CD4-positive, alpha-beta memory T cell (primary cell): ENCODE measurements at places on chromosomes 12 and 14.

DNA sequence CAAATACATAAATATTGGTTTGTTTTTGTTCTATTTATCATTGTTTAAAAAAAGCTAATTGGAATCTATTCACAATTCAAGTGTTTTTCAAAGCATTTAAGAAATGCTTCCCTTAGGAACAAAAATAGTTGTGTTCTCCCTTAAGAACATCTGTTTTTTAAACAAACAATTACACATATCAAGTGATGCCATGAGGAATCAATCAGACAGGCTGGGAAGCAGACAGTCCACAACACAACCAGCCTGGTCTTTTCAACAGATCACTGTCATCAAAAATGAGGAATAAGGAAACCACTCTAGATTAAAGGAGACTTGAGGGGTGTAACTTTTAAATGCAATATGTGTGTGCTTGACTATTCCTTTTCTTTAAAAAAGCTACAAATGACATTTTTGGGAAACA is 25.5 kb downstream of the GALC start:
- H3K27ac ChIP-seq = no peak overlapping the region
- no peaks in the 10 kb centered on the region for H3K27me3 ChIP-seq
- peaks cover 7% of the 10 kb centered on the region for H3K36me3 ChIP-seq
- H3K4me1 ChIP-seq = no peaks in the 10 kb centered on the region
- no peak overlapping the region for H3K4me3 ChIP-seq
- DNase-seq = no peak

DNA sequence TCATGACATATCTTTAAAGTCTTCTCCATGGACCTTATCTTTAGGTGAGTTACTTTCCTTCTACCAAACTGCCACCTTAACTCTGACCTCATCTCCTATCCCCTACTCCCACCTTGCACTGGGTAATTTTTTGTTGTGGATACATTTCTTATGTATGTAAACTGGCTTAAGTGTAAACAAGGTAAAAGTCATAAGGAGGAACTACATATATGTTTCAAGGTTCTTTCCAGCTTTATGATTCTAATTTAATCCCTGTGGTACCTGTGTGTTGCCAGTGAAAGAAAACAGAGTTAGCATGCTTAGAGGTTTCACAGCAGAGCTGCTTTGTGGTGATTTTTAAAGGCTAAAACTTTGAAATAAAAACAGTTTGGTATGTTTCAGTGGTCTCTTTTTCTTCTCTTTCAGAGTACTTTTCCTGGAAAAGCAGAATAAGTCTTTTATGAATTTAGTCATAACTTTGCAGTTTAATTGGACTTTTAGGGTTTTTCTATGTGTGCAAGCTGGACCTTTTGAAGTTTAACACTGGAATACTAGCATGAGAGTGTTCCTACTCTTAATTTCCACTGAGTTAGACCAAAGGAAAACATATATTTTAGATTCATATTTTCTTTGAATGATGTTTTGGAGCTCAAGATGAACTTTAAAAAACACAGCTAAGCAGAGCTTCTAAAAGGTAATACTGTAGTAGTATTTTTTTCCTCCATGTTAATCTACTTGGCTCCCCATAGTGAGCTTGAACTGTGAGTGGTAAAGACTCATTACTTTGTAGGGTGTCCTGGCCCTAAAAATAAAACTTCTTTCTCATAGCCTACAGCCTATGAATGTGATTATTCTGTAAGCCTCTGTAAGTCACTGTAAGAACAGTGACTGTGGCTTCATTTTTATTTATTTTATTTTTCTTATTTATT is 105.4 kb downstream of the FUT8 start:
- H3K27ac ChIP-seq = no peak overlapping the region
- DNase-seq = no peak
- no peaks in the 10 kb centered on the region for H3K27me3 ChIP-seq
- peaks cover 14% of the 10 kb centered on the region for H3K4me1 ChIP-seq
- no peak overlapping the region for H3K4me3 ChIP-seq

GRCh38 chr12:39000370-39000769 is 95.0 kb upstream of the CPNE8 start:
- no peak overlapping the region for H3K4me3 ChIP-seq
- no peak overlapping the region for H3K27ac ChIP-seq
- DNase-seq = no peak
- H3K27me3 ChIP-seq = no peaks in the 10 kb centered on the region
- no peaks in the 10 kb centered on the region for H3K4me1 ChIP-seq

- no peak for DNase-seq
- no peaks in the 10 kb centered on the region for H3K36me3 ChIP-seq
- no peaks in the 10 kb centered on the region for H3K27me3 ChIP-seq
These were observed 96.2 kb downstream of the VCPKMT start for GRCh38 chr14:50020184-50020583.

DNA sequence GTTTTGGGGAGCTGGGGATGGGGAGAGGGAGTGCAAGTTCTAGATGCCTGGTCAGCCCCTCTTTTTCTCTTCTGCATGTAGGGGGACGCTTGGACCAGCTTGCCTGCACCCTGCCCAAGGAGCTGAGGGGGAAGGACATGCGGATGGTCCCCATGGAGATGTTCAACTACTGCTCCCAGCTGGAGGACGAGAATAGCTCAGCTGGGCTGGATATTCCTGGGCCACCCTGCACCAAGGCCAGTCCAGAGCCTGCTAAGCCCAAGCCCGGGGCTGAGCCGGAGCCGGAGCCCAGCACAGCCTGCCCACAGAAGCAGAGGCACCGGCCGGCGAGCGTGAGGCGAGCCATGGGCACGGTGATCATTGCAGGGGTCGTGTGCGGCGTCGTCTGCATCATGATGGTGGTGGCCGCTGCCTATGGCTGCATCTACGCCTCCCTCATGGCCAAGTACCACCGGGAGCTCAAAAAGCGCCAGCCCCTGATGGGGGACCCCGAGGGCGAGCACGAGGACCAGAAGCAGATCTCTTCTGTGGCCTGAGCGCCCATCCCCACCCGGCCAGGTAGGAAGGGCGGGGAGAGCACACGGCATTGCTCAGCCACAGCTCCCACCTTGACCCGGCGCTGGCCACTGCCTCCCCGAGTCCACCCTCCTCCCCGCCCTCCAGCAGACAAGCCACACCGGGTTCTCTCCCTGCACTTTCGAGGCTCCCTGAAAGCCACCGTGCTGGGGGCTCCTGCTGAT is 14.0 kb downstream of the LRTM2 start:
- H3K27ac ChIP-seq = no peak overlapping the region
- H3K27me3 ChIP-seq = no peaks in the 10 kb centered on the region
- no peak overlapping the region for H3K4me3 ChIP-seq
- H3K36me3 ChIP-seq = no peaks in the 10 kb centered on the region

- no peak overlapping the region for H3K4me3 ChIP-seq
- no peaks in the 10 kb centered on the region for H3K4me1 ChIP-seq
- no peak overlapping the region for H3K27ac ChIP-seq
- DNase-seq = no peak
- peaks cover 4% of the 10 kb centered on the region for H3K27me3 ChIP-seq
These were observed 82.2 kb downstream of the EML1 start for GRCh38 chr14:99875421-99875820.
